ENCODE measurements at places on chromosomes 1 and 21. TPM values are rescaled to one million over a fixed set of nuclear protein-coding genes. Genes with fewer than 3 reads are reported as not detected.
A peak's percentile ranks its signal among the peaks of the same experiment; 100 is the strongest.

The CAPZA1 gene
- 87.3 TPM for total RNA-seq

The SLC16A4 gene
- total RNA-seq, result 48.5 TPM

The OLIG1 gene
- not detected for total RNA-seq

The RSPO1 gene
- 0.42 TPM for total RNA-seq

The RGS8 gene
- not detected for total RNA-seq

The OR2L2 gene
- not detected for total RNA-seq

The LYPD8 gene
- total RNA-seq, result not detected

The GPR25 gene
- not detected for total RNA-seq

The SPRR2F gene
- total RNA-seq, result not detected

The FLG2 gene
- total RNA-seq, result not detected

GRCh38 chr21:32093646-32094462, 185.0 kb downstream of the MIS18A start:
- H3K27ac ChIP-seq, result no peak overlapping the region
- no peaks in the 10 kb centered on the region for H3K27me3 ChIP-seq
- H3K4me1 ChIP-seq, result no peaks in the 10 kb centered on the region
- no peak for DNase-seq
- H3K4me3 ChIP-seq, result no peak overlapping the region

DNA sequence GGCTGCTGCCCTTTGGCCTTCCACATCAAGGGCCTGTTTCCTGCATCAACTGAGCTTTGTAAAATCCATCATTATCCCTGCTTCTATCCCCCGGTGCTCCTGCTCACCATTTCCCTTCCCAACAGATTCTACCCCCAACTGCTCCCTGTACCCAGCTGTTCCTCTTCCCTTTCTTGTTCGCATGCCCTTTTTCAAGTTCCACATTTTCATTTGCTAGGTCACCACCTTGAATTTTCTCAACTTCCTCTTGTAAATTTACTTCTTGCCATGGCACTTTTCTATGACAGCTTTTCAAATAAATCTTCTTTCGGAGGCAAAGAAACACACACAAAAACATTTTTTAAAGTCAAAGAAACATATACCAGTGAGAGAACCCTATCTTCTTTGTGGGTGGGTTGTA, 330.5 kb upstream of the ADGRL2 start:
- no peak for DNase-seq
- no peak overlapping the region for H3K27ac ChIP-seq
- H3K36me3 ChIP-seq, result no peaks in the 10 kb centered on the region
- no peaks in the 10 kb centered on the region for H3K4me1 ChIP-seq
- H3K4me3 ChIP-seq, result no peak overlapping the region

- H3K4me3 ChIP-seq, result peak within 1 kb of the TSS; percentile 65
- H3K4me1 ChIP-seq, result peaks cover 10% of the 10 kb centered on the region
- DNase-seq, result no peak
- H3K27ac ChIP-seq, result no peak within 1 kb of the TSS
Measured at GRCh38 chr1:219927956-219928790, at the start of gene SLC30A10. Gene SLC30A10 (minus strand): TSS chr1:219928557. CDS start chr1:219928440, 117 bp downstream.

GRCh38 chr21:45109831-45110492, 35.6 kb downstream of the ADARB1 start:
- DNase-seq, result no peak
- peak overlapping the region; percentile 65 for H3K27ac ChIP-seq
- no peaks in the 10 kb centered on the region for H3K36me3 ChIP-seq
- no peaks in the 10 kb centered on the region for H3K27me3 ChIP-seq

DNA sequence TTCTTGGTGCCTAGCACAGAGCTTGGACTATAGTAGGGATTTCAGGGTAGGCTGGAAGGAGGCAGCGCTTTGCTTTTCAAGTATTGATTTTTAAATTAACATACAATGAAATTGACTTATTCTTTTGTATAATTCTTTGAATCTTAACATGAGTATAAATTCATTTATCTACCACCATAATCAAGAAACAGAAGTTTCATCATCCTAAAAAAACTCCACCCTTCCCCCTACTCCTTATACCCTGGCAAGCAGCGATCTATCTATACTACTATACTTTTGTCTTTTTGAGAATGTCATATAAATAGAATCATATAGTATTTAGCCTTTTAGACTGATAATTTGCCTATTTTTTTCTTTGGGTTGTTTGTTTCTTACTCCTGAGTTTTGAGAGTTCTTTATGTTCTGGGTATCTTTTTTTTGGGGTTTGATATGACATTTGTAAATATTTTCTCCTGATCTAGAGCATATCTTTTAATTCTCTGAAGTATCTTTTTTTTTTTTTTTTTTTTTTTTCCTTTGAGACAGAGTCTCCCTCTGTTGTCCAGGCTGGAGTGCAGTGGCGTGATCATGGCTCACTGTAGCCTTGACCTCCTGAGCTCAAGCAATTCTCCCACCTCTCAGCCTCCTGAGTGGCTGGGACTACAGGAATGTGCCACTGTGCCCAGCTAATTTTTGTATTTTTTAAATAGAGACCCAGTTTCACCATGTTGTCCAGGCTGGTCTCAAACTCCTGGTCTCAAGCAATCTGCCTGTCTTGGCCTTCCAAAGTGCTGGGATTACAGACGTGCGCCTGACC, 6.4 kb downstream of the RPS6KC1 start:
- no peaks in the 10 kb centered on the region for H3K36me3 ChIP-seq
- peaks cover 3% of the 10 kb centered on the region for H3K4me1 ChIP-seq
- H3K27ac ChIP-seq, result no peak overlapping the region
- DNase-seq, result no peak
- no peak overlapping the region for H3K4me3 ChIP-seq
- H3K27me3 ChIP-seq, result no peaks in the 10 kb centered on the region

DNA sequence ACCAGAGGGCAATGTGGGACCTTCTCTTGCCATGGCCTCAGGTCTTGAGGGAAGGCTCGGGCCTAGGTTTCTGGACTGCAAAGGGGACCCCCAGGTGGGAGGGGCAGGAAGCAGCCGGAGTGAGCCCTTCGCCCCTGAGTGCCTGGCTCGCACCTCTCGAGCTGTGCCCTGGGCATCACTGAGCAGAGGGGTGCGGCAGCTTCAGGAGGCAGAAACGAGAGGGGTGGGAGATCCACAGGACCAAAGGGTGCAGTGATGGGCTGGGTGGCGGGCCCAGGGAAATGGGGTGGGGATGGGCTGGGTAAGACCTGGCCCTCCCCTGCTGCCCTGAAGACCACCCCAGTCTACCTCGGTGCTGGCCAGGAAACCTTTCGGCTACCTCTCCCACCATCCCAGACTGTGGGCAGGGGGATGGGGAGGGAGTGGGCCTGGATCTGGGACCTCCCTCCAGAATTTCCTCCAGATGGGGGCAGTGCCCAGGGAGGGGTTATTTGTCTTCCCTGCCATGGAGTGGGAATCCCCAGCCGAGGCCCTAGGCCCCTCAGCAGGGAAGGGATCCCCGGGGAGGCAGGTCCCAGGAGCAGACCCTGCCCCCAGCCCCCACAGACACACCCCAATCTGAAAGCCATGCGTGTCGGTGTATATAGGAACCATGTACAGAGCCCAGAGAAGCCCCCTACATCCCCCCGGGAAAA, 21.3 kb downstream of the A3GALT2 start:
- no peaks in the 10 kb centered on the region for H3K27me3 ChIP-seq
- DNase-seq, result no peak
- peaks cover 3% of the 10 kb centered on the region for H3K4me1 ChIP-seq
- no peak overlapping the region for H3K4me3 ChIP-seq
- peaks cover 30% of the 10 kb centered on the region for H3K36me3 ChIP-seq

DNA sequence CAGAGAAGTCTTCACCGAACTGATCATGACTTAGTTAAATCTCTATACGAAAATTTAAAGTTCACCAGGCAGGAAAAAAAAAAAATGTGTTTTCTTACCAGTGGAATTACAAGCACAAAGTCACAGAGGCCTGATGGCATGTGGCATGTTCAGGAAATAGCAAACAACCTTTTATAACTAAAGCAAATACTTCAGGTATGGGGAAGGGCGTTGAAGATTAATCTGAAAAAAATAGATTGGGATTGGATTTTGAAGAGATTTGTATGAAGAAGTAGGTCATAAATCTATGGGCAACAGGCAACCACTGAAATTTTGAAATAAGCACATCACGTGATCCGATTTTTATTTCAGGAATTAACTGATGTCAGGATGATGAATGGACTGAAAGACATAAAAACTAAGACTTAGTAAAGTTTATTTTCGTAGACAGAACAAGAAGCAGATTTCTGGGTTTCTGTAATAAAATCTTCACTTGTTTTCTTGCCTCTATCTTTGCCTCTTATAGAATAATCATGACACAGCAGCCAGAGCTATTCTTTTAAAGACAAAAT, 295.9 kb upstream of the ADGRL4 start:
- no peaks in the 10 kb centered on the region for H3K27me3 ChIP-seq
- no peak overlapping the region for H3K27ac ChIP-seq
- no peak overlapping the region for H3K4me3 ChIP-seq
- H3K4me1 ChIP-seq, result no peaks in the 10 kb centered on the region

GRCh38 chr1:172465617-172466016, 21.7 kb upstream of the PIGC start:
- H3K27me3 ChIP-seq, result no peaks in the 10 kb centered on the region
- H3K4me1 ChIP-seq, result no peaks in the 10 kb centered on the region
- H3K4me3 ChIP-seq, result no peak overlapping the region
- no peaks in the 10 kb centered on the region for H3K36me3 ChIP-seq

GRCh38 chr1:36824390-36824861, 209.9 kb downstream of the GRIK3 start:
- no peak overlapping the region for H3K4me3 ChIP-seq
- no peak for DNase-seq
- no peaks in the 10 kb centered on the region for H3K36me3 ChIP-seq
- no peak overlapping the region for H3K27ac ChIP-seq

GRCh38 chr1:34002810-34003209, 138.9 kb downstream of the HMGB4 start:
- H3K27me3 ChIP-seq, result no peaks in the 10 kb centered on the region
- no peaks in the 10 kb centered on the region for H3K4me1 ChIP-seq
- DNase-seq, result no peak
- H3K27ac ChIP-seq, result no peak overlapping the region
- no peaks in the 10 kb centered on the region for H3K36me3 ChIP-seq

Data from thoracic aorta (tissue), 2 donors.